Stimulated activated CD4-positive, alpha-beta T cell treated with anti-CD3 and anti-CD28 coated beads, Interleukin-1b, Interleukin-23, amount 100 ng/mL, for 1 hour (primary cell): ENCODE measurements at places on chromosomes 16 and 17.

- DNase-seq = no peak
Observed at GRCh38 chr16:80299416-80299815, 241.4 kb upstream of the DYNLRB2 start.

DNA sequence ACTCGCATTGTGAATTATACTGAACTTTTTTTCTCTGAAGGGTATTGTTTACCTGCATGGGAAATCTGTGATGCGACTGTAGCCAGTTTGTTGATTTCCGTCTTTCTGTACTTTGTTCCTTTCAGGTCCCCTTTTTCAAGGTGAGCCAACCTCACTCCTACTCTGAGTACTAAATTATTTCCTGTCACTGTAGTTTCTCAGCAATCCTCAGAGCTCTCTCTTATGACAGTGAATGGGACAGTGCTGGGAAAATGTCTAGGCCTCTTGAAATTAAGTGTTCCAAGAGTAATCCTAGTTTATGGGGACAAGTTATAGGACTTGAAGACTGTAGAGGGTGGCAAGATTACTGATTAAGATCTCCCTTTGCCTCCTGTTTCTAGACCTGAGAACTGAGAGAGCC, 167.6 kb downstream of the CNTNAP4 start:
- DNase-seq = no peak

DNA sequence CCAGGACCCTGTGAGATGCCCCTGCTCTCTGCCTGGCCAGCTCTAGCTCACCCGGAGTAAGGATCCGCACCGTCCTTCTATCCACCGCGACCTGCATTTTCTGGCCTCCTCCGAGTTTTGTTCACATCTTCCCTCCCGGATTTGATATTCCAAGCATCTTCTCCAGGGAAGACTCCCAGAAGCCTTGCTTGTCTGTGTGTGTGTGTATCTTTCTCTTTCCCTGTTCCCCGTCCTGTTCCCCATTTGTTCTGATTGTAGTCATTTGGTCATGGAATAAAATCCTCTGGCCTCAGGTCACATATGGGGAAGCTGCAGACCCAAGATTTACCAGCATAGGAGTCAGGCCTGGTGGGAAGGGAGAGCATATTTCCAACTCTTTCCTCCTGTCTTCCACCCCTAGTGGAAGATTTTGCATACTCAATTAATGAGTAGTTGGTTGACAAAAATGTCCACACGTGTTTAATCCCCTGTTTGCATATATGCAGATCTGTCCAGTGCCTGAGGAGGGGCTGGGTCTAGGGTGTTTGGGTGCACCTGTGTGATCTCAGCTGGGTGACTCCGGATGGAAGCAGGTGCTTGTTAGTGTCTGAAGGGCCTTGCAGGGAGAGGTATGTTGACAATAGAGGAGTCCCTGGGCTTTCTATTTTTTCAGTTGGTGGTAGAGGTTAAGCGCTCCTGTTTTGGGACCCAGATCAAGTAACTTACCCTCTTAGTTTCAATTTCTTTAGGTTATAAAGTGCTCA, 1.9 kb downstream of the PRAC1 start:
- no peak for DNase-seq

DNA sequence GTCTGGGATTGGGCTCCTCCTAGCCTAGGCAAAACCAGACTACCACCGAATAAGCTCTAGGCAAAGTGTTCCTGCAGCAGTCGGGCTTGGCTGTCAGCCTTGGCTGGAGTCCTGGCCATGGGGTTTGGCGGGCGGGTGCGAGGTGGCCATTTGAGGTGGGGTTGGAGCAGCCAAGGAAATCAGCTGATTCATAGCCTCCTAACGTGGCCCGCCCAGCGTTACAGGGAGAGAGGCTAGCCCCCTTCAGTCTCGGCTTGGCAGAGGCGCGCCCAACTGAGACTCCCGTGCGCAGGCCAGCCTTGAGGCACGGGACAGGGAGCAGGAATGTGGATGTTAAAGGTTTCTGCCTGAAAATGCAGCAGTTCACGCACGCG, 1.9 kb downstream of the PMP22 start:
- DNase-seq = no peak

DNA sequence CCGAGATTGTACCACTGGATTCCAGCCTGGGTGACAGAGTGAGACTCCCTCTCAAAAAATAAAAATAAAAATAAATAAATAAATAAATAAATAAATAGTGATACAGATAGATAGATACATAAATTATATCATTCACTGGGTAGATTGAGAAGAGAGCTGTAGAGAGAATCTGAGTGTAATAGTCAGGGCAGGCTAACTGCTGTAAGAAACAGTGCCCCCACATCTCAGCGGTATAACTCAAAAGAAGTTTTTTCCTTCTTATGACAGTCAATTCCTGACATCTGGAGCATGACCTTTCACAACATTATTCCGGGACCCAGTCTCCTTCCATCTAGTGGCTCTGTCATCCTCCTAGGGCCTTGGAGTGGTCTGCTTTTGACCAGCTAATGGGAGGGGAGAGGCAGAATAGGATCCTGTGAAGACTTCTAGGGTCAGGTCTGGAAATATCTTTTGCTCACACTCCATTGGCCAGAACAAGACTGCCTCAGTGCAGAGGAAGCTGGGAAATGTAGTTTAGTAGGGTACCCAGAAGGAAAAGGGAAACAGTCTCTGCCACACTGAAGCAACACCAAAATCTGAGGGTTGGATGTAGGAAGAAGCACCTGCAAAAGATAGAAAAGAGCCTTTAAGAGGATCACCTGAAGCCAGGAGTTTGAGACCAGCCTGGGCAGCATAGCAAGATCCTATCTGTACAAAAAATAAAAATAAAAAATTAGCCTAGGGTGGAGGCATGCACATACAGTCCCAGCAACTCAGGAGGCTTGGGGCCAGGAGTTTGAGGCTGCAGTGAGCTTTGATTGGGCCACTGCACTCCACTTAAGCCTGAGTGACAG, 3.0 kb upstream of the QPRT start:
- no peak for DNase-seq
